ENCODE measurements at places on chromosomes 16 and 17. TPM values are rescaled to one million over a fixed set of nuclear protein-coding genes. Genes with fewer than 3 reads are reported as not detected.
A peak's percentile ranks its signal among the peaks of the same experiment; 100 is the strongest.

GRCh38 chr16:9797306-9797705, 384.9 kb downstream of the GRIN2A start:
- DNase-seq, result no peak

DNA sequence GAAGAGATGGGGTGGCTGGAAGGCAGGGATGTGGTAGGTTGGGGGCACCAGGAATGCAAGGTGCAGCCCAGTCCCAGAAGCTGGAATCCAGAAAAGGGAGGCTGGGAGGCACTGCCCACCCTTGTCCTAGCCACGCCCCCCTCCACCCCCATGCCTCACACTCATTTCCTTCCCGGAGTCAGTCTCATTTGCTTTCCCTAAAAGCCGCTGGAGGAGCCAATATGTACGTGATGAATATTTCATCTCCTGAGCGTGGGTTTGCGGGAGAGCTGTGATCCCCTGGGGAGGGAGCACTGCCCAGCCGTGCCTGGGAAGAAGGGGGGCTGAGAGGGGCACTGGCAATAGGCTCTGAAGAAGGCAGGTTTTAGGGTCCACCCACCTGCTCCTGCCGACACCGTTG, 124.5 kb upstream of the LHX1 start:
- DNase-seq, result no peak

DNA sequence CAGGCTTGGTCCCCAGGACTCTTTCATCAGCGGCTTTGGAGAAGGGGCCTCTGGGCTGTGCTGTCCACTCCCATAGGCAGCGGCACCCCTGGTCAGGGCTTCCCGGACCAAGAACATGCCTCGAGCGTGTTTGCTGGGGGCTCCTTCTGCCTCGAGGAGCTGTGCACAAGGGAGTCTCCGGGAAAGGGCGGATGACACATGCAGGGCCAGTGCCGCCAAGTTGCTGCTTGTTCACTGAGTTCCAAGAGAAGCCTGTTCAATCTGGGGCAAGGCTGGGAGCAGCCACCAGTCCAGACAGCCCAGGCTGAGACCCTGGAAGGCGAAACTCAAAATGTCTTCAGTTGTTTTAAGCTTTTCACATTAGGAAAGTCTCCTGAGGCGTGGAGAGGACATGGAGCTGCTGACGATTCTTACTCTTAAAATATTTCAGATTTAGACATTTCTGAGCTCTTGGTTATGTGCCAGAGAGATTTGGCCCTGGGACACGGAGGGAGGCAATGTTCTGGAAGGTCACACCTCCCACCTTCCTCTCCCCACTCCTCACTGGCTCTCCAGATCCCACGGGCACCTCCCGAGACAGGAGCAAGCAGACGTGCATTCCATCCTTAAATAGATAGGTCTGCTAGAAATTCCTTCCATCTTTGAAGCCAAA, 84.5 kb upstream of the ZNF469 start:
- no peak for DNase-seq

CCL17 gene
- total RNA-seq, result not detected

ST6GALNAC1 gene
- 0.52 TPM for total RNA-seq

GRCh38 chr17:50491505-50491904, 12.8 kb downstream of the RSAD1 start:
- no peak for DNase-seq

TBC1D26 gene
- not detected for total RNA-seq

- no peak for DNase-seq
Measured at GRCh38 chr16:68400924-68401460, 47.3 kb downstream of the SMPD3 start.

- DNase-seq, result no peak
Measured at GRCh38 chr17:56594320-56595107, 1.0 kb downstream of the NOG start.

DNA sequence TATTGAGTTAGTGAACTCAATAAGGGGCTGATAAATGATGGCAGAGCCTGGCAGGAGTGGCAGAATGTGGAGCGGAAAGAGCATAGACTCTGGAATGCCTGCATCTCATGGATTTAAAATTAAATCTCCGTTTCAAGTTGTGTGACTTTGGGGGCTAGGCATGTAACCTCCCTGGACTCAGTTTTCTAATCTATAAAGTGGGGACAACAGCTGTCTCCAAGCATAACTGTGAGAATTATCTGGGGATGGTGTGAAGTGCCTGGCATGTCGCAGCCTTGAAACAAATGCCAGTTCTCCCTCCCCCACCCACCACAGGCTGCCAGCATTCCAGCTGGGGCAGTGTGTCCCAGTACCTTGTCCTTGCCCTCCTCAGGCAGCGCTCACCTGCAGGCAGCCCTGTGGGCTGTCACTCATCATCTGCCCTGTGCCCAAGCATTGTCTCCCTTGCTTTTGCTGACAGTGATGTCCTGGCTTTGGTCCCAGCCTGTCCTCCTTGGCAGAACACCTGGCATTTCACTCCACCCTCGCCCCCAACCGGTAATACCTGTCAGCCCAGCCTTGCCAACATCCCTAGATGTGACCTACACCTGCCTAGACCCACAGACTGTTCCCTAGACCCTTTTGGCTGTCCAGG, 129.6 kb downstream of the MRM1 start:
- no peak for DNase-seq

RNFT1 gene
- total RNA-seq, result 19.4 TPM

- peak; percentile 6 for DNase-seq
Measured at GRCh38 chr17:279776-280175, 72.8 kb downstream of the RPH3AL start.

FOXN1 gene
- not detected for total RNA-seq

GRCh38 chr17:66673668-66674276, 161.1 kb upstream of the CACNG5 start:
- peak; percentile 54 for DNase-seq

DNA sequence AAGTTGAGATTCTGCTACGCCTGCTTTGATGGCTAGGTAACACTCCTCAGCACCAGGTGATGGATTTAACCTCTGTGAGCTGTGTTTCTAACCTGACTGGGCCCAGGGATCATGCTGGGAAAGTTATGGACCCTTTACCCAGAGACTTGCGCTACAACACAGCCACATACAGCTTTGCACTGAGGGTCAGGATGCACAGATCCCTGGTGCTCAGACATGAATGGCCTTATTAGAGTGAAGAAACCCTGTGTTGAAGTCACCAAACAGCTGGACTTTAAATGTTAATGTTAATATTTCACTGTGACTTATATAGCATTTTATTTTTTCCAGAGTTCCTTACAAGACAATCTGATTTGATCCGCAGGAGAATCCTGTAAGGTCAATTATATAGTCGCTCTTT, 114.3 kb downstream of the MSI2 start:
- no peak for DNase-seq

- no peak for DNase-seq
Measured at GRCh38 chr16:84758627-84759026, 58.8 kb downstream of the USP10 start.

ZNF385C gene
- 0.10 TPM for total RNA-seq

FOXF1 gene
- not detected for total RNA-seq

DNA sequence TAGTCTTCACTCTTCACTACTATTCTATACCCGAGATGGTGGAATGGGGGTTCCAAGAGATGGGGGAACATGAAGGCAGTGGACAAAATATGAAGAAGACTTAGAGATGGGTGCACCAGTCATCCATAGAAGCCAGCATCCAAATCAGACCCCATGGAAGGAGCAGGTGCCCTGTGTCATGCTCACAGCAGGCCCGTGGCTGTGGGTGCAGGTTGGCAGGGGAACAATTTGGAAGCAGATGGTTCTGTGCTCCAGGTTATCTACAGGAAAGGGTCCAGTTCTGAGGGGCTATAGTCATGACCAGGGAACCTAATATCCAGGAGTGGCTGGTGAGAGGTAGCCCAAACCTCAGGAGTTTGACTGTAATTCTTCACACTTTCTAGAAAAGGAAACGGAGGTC, 9.6 kb upstream of the LPCAT2 start:
- DNase-seq, result no peak

SLC16A11 gene
- not detected for total RNA-seq

MED1 gene
- total RNA-seq, result 18.1 TPM

- no peak for DNase-seq
Measured at GRCh38 chr17:82096709-82097183, 1.3 kb downstream of the FASN start.

CCL1 gene
- total RNA-seq, result not detected

Measured in renal cortical epithelial cell (primary cell).